HTR-8/SVneo (cell line): ENCODE measurements at places on chromosomes 1 and 21.

- DNase-seq = peak; percentile 86
These were observed 123.5 kb downstream of the PTPN14 start for GRCh38 chr1:214427871-214428277.

GRCh38 chr1:177912991-177913390, 56.9 kb downstream of the SEC16B start:
- DNase-seq = no peak

- DNase-seq = no peak
These were observed 240.8 kb upstream of the FGGY start for GRCh38 chr1:59055908-59056719.

- DNase-seq = no peak
These were observed 203.4 kb downstream of the CRB1 start for GRCh38 chr1:197471248-197471985.

DNA sequence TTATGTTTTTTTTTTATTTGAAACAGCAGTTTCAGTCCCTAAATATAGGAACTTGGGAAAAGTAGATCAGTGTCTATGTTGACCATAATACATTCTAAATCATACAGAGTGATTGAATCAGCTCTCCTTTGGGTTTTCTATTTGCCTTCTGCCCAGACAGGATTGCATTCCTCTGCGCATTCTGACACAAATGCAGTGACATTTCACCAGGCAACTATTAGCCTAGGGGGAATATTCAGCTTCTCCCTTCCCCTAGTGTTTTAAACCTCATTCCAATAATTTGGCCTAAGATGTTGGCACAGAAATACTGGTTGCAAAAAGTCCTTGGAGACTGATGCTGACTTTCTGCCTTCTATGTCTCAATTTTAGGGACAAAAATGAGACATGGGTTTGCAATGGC, 172.8 kb downstream of the PTGER3 start:
- DNase-seq = no peak

- no peak for DNase-seq
These were observed 20.9 kb upstream of the C2CD2 start for GRCh38 chr21:41974752-41975053.

GRCh38 chr1:65190229-65190628, 42.2 kb downstream of the AK4 start:
- no peak for DNase-seq

DNA sequence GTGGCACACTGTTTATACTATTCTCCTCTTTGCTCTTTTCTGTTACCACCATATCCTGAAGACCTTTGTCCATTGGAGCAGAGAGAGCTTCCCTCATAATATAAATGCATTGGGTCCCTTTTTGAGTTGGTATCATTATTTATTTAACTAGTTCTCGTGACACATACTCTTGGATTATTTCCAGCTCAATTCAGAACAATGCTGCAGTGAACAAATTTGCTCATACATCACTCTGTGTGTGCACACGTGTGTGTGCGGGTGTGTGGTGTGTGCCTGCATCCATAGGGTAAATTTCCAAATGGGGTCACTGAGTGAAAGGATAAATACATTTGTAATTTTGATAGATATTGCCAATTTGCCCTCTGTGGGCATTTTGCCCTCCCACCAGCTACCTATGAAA, 5.8 kb downstream of the PLA2G2A start:
- no peak for DNase-seq

GRCh38 chr1:213744780-213745179, 243.0 kb upstream of the PROX1 start:
- DNase-seq = no peak

DNA sequence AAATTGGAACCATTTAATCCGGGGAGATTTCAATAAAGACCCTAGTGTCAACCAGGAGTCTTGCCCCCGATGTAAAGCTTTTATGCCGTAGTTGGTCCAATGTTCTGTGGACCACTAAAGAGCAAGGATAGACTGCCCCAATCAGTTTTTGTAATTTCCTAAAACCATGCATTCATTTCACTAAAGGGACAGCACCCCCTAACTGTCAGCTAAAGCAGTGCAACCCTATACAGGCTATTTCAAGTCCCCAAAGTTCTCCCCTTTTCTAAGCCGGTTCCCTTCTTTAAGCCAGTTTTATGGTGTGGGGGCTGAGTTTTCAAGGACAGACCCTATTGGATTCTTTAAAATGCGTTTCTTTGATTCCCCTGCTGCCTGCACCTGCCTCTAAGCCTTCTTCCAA, 12.7 kb upstream of the PDPN start:
- no peak for DNase-seq

DNA sequence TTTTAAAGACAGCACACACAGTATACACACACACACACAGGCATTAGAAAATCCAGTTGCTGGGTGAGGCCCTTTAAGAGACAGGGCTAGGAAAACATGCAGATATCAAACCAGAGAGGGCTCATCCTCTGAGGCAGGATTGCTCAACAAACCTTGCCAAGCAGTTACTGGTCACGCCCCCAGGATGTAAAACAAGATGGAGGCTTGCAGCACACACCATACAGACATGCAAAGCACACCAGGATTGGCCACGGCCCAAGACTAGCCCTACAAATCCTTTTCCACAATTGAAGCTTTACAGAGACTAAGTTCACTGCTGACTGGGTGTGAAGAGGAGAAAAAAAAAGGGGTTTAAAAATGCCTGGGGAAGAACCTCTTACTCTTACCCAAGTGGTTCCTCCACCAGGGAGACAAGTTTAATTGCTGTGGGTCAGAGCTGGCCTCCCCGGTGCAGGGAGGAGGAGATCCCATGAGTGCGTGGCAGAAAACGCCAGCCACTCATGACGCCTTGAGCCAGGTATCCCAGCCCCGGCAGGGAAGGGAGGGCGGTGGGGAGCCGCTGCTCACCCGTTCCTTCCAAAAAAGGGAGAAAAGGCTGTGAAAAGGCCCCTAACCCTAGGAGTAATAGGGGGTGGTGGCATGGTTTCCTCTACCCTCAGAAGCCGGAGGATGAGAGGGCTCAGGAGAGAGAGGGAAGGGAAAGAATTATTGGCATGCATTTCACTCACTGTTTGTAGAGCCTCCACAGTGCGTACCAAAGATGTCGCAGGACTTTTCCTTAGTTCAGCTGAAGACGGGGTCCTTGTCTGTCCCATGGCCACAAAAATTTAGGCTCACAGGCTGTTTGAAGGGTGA, 594.6 kb upstream of the ZP4 start:
- DNase-seq = no peak

- DNase-seq = no peak
These were observed 15.0 kb upstream of the FAAP20 start for GRCh38 chr1:2209400-2210083.

DNA sequence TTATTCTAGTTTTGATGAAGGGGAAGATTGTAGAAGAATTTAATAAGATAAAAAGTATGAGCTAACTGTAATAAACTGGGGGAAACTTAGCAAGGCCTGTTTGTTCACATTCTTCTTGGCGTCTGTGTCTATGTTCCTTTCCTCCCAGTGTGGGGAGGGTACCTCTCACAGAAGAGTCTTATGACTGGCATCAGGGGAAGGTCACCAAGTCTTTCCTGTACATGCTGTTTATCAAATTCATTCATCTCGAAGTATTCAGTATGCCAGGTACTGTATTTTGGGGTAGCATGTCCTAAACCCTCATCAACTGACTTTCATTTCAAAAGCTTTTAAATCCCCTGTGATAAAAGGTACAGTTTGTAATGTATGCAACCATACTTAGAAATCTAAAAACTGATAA, 78.4 kb downstream of the HS2ST1 start:
- DNase-seq = no peak

GRCh38 chr1:33903210-33903589, 39.3 kb downstream of the HMGB4 start:
- no peak for DNase-seq

GRCh38 chr1:56056438-56057287, 522.7 kb downstream of the PLPP3 start:
- DNase-seq = no peak

- peak; percentile 59 for DNase-seq
These were observed at the start of gene IFI16 for GRCh38 chr1:159009704-159010361. IFI16 (plus strand) TSS chr1:159009907; CDS start chr1:159014681, 4,774 bp downstream.

GRCh38 chr1:54553602-54554313, 5.7 kb downstream of the ACOT11 start:
- no peak for DNase-seq

DNA sequence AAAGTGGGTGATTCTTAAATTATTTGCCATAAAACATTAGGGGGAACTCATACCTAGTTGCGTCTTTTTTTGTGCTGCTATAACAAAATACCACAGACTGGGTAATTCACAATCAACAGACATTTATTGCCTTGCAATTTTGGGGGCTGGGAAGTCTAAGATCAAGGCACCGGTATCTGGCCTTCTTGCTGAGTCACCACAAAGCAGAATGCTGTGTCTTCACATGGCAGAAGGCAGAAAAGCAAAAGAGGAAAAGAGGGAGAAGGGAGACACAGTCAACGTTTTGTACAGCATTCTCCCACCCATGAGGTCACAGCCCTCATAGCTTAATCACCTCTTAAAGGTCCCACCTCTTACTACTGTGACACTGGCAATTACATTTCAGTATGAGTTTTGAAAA, 291.0 kb downstream of the CHRM3 start:
- no peak for DNase-seq

GRCh38 chr1:156431366-156431765, 62.4 kb downstream of the RHBG start:
- no peak for DNase-seq

DNA sequence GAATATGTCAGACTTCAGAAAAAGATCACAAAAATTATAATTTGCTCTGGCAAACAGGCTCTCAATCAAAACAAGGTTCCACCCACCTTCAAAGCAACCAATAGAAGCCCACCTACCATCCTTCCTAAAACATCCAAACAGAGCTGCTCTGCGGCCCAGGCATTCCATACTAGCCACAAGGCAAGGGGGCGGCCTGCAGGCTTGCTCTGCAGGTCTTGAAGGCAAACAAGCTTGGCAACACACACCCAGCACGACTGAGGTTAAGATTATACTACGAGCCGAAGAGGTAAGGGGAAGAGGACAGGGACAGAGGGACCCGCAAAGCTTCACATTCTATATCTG, 207.3 kb downstream of the SLC45A1 start:
- peak; percentile 19 for DNase-seq

GRCh38 chr1:240486611-240487010, 125.3 kb downstream of the GREM2 start:
- DNase-seq = no peak

DNA sequence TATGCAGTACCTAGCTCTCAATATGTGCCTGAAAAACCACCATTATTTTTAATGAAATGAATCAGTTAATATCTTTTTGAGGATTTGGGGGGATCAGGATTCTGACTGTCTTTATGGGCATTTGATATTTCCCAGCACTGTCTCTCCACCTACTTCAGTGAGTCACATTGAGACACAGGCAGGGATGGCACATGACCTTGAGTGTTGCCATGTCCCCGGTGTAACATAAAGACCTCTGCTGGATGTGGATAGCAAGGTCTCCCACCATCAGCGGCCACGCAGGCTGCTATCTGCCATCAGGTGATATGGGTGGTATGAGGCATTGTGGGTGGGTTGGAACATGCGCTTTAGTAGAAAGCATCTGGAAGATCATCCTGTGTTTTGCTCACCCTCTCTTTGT, 103.2 kb downstream of the RGL1 start:
- no peak for DNase-seq

GRCh38 chr1:231428377-231428776, 6.3 kb upstream of the EGLN1 start:
- DNase-seq = no peak

GRCh38 chr1:68963353-68963752, 466.5 kb upstream of the DEPDC1 start:
- DNase-seq = no peak

GRCh38 chr1:32494196-32494595, 29.3 kb downstream of the ZBTB8B start:
- no peak for DNase-seq

DNA sequence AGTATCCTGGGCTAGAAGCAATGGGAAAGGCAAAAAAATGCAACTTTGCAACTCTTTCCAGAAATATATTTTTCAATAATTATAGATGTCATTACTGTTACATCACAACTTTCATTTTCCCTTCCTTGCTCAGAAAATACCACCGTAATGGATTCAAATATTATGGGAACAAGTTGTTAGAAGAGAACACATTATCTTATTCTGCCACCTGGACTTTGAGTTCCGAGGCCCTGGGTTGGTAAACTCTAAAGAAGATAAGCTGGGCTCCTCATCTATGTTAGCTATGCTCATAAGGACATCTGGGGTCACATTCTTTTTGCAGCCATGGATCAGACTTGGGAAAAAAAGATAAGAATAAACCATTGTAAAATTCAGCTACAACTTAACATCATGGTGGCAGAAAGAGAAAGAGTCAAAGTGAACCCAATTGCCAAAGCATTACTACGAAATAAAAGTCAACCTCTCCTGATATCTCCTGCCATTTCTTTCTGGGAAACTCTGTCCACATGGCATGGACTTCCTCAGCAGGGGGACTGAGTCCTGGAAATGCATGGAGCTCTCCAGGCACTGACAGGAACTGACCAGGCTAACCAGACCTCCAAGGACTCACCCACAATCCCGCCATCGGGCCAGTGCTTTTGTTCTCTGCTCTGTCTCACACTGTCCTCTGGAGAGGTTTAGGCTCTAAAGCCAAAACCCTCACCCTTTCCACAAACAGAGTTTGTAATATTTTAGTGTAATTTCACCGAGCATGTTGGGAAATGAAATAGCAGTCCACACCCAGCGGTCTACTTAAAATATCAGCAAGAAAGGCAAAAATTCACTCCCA, 499.1 kb upstream of the RUNX1 start:
- no peak for DNase-seq

- no peak for DNase-seq
These were observed 34.7 kb downstream of the RNF11 start for GRCh38 chr1:51270751-51271150.

- no peak for DNase-seq
These were observed 230.7 kb downstream of the TOMM20 start for GRCh38 chr1:234897754-234898454.

DNA sequence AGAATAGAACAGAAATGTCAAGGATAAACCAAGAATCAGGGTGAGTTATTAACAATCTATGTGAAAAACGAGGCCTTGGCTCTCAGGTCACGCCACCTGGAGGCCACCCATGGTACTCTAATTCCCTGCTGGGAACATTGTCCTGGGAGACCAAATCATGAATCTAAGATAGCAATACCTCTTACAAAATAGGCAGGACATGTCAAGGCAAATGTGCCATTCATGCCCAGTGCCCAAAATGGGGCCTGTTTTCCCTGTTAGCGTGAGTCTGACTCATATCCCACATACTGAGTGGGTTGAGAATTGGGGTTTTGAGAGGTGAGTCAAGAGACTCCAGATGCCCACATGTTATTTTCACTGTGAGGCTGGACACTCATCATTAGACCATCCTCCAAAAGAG, 380.8 kb downstream of the HHIPL2 start:
- peak; percentile 45 for DNase-seq

DNA sequence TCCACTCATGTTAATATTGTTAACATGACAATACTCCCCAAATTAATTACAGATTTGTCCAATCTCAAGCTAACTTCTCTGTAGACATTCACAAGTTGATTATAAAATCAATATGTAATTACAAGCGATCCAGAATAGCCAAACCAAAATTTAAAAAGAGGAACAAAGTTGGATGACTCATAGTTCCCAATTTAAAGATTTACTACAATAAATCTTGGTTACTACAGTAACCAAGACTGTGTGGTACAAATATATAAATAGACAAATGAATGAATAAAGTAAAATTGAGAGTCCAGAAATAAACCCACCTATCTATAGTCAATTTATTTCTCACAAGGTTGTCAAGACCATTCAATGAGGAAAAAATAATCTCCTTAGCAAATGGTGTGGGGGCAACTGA, 7.1 kb upstream of the KRTAP10-4 start:
- no peak for DNase-seq

- DNase-seq = no peak
These were observed 28.7 kb downstream of the ATP1A1 start for GRCh38 chr1:116401646-116402176.
